ENCODE measurements at places on chromosomes 13 and 19.

DNA sequence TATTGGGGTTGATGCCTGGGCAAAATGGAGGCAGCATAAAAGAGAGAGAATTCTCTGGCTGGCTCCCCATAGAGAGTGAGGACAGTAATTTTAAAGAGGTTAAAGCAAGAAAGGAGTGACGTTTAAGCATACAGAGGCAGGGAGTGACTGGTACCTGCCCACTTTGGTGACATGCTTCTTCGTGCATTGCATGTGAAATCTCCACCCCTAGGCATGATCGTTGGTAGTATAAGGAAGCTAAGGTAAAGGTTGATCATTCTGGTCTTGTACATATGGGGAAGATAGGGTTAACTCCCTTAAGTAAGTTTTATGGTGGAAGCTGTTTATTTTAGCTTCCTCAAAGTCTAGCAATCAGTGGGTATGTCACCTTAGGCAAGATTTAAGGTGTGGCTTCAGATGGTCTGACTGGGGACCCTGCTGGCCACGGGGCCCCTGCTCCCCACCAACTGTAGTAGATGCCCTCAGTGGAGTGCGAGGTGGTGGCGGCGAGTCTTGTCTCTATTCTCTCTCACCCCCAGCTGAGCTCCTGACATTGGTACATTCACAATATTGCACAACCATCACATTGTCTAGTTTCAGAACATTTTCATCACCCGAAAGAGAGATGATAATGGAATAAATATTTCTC lies 797.5 kb upstream of the SPRY2 start:
- no peak for DNase-seq

GRCh38 chr13:73036566-73036965 lies 22.2 kb upstream of the KLF5 start:
- DNase-seq = no peak

DNA sequence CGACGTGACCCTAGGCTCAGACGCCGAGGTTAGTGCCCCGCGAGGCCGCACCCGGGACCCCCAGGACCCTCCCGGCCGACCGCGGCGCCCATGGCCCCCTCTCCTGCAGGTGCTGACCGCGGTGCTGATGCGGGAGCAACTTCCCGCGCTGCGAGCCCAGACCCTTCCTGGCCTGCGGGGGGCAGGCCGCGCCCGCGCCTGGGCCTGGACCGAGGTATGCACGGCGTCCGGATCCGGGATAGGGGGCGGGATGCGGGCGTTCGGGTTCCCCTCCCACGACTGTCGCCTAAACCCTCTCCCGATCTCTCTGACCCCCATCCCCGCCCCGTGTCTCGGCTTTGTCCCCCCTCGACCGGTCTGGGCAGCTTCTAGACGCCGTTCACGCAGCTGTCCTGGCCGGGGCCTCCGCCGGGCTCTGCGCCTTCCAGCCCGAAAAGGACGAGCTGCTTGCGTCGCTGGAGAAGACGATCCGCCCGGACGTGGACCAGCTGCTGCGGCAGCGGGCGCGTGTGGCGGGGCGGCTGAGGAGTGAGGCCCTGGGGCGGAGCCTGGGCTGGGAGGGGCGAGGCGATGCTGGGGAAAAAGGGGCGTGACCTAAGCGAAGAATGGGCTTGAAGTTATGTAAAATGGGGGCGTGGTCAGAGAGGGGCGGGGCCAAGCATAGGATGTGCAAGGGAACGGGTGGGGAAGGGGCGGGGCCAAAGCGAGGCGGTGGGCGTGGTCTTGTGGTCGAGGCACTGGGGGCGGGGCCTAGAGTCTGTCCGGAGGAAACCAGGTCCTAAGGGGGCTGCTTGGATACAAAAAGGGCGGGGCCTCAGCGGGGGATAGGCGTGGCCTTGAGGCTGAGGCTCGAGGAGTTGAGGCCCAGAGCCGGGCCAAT lies 16.0 kb upstream of the COLGALT1 start:
- DNase-seq = peak; percentile 49

DNA sequence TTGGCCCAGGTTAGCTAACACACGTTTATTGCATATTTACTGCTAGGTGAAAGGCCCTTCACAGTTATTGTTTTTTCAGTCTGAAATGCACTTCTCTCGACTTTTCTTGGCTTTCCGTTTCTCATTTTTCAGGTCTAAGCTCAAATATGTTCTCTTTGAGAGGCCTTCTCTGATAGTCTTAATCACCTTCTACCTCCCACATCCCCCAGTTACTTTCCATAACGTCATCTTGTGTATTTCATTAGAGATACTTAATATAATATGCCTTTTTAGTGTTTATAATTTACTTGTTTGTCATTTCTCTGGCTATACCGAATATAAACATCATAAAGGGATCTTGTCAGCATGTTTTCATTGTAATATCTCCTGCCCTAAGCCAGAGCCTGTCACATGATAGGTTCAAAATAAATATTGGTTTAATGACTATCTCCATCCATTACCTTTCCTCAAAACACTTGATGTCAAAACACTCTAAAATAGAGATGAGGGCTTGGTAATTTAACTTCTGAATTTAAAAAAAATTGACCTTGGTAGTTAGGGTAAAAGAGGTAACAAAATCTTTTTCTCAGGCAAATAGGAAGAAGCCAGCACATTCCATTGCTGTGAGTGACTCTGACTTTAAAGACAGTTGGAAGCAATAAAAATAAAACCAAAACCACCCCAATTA lies 168.6 kb upstream of the RFC3 start:
- DNase-seq = no peak

- no peak for DNase-seq
Observed at GRCh38 chr13:103284466-103284865, 218.2 kb upstream of the SLC10A2 start.

DNA sequence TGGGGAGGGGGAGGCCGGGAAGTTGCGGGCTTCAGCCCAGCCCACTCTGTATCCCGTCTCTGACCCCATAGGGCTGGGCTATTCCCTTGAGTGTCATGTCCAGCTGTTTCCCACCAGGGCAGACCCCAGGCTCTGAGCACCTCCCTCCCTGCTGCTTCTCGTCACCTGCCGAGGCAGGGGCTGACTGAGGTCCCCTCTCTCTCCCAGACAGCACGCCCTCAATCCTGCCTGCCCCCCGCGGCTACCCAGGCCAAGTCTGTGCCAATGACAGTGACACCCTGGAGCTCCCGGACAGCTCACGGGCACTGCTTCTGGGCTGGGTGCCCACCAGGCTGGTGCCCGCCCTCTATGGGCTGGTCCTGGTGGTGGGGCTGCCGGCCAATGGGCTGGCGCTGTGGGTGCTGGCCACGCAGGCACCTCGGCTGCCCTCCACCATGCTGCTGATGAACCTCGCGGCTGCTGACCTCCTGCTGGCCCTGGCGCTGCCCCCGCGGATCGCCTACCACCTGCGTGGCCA lies 625 bp downstream of the F2RL3 start:
- no peak for DNase-seq

DNA sequence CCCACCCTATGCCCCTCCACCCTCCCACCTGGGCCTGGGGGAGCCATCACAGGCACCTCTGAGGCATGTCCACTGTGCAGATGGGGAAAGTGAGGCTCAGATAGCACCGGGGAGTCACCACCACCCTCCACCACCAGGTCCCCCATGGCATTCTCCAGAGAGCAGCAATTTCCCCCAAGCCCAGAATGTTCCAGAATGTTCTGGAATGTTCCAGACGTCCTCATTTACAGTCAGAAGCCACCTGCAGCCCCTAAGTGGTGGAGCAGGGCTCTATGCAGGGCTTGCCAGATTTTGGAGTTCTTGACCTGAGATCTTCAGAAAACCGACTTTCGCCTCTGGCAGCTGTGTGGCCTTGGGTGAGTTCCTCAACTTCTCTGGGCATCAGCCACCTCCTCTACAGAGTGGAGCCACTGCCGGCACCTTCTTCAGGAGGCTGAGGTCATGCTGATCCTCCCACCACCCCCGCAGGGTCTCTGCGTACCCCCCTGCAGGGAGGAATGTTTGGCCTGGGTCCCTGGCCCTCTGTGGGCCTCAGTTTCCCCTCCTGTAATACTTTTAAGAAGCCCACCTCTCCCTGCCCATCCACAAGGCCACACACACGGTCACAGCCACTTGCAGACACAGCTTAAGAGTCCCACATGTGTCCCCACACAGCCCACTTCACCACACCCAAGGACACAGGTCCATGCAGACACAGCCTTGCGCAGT lies 6.2 kb downstream of the FUT5 start:
- DNase-seq = no peak
